ENCODE measurements at places on chromosomes 12 and 14.

GRCh38 chr14:55123101-55123500 is 6.0 kb upstream of the LGALS3 start:
- DNase-seq, result no peak

GRCh38 chr12:53324779-53325510 is 3.5 kb upstream of the AAAS start:
- peak; percentile 75 for DNase-seq

GRCh38 chr14:68784978-68785533 is 7.8 kb downstream of the ZFP36L1 start:
- no peak for DNase-seq

- no peak for DNase-seq
Measured at GRCh38 chr12:105358789-105359188, 28.3 kb downstream of the C12orf75 start.

- DNase-seq, result no peak
Measured at GRCh38 chr14:102497998-102498677, 11.4 kb downstream of the ANKRD9 start.

Data from activated CD4-positive, alpha-beta T cell treated with anti-CD3 and anti-CD28 coated beads, Interleukin-2, amount 50 U/mL, for 4 hours (primary cell).